ENCODE measurements at places on chromosomes 5 and 9.

GRCh38 chr9:135343136-135343535 lies 136.4 kb upstream of the PPP1R26 start:
- no peak for DNase-seq

GRCh38 chr9:83472221-83472665 lies 66.0 kb downstream of the FRMD3 start:
- no peak for DNase-seq

DNA sequence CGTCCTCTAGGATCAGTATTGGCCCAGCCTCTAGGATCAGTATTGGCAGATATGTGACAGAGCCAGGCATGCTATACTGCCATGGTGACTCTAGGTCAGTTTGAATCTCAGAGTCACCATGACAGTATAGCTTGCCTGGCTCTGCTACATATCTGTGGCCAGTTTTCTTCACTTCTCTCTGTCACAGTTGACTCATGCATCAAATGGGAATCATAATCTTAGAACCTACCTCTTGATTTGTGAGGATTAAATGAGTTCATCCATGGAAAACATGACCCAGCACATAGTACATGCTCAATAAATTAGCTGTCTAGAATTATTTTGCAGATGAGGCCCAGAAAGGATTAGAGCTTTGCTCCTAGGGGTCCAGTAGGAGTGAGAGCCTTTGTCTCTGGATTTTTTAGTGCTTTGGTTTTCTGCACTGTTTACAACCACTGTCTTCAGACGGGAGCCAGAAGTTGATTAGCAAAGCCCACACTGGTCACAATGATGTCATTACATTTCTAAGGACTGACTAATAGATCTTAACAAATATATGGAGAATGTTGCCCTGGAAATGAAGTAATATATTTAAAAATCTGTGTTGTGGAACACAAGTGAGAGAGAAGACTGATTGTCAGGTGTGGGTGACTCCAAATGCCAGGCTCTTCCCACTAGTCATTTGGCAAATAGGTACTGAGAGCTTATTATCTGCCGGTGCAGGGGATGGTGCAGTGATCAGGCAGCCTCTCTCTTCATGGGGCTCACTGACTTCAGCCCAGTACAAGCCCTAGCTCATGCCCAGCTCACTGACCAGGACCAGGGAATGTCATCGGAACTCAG lies 76.0 kb downstream of the COL15A1 start:
- DNase-seq: no peak

- no peak for DNase-seq
Observed at GRCh38 chr9:16450578-16450977, 419.9 kb downstream of the BNC2 start.

- no peak for DNase-seq
Observed at GRCh38 chr5:68538814-68539420, 323.4 kb downstream of the PIK3R1 start.

DNA sequence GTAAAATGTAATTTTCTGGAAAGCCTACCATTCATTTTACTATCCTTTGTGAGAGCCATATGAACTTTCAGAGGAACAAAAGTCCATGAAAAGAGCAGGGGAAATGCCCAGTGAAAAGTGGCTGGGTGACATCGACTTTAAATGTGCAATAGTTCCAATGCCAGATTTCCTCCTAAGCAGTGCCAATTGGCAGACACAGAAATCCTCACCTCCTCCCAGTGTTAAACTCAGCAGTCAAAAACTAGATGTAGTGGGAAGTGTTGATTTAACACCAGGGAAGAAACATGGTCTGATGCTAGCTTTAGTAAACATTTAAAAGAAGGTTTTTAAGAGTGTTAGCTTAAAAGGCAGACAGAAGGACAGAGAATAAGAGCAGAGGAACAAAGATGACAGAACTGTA lies 2055.2 kb downstream of the MAT2B start:
- no peak for DNase-seq

GRCh38 chr5:35096932-35097331 lies 49.2 kb upstream of the AGXT2 start:
- no peak for DNase-seq

DNA sequence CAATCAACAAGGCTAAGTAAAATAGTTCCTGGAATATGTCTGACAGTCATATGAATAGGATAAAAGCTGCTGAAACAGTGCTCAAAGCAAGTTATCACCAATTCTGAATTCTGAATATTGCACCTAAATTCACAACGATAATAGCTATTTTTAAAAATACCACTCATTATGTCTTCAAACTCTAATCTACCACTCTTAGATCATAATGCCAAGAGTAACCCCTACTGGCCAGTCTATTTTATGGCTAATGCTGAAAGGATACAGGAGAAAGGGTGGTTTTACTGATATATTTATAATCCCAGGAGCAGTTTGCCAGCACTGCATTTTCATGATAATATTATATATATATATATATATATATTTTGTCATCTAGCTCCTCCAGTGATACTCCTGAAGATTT lies 232.8 kb downstream of the PDE4D start:
- DNase-seq: no peak

DNA sequence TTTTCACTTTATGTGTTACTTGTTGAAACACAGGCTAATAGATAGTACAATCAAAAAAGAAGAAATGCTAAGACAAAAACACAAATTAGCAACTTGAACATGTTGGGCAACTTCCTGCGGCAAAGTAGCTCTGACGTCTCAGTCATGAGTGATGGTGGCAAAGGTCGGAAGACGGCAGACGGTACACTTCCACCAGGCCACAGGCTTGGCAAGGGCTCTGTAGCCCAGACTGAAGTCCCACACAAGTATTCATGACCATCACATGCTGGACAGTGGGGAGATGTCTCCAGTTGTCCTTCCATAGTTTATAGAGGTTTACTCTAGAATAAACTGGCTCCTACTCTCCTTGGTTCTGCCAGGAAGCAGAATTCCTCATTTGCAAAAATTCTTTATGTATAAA lies 831.3 kb downstream of the MTRR start:
- no peak for DNase-seq

DNA sequence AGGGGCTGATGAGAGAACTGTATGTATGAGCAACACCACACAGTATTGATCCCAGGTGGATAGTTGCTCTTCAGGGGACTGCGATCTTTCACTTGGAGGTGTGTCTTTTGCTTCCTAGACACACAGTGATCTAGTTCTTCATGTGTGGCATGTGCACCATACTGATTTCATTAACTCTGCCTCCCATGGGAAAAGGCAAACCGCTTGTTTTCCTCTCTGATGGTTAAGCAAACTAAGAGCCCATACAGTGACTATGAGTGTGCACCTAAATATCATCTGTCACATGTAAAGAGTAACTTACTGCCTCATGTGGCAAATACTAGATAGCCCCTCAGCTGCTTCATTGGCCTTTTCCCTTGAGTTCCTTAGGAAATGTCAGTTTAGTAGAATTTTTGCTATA lies 147.3 kb downstream of the TLE4 start:
- DNase-seq: no peak

DNA sequence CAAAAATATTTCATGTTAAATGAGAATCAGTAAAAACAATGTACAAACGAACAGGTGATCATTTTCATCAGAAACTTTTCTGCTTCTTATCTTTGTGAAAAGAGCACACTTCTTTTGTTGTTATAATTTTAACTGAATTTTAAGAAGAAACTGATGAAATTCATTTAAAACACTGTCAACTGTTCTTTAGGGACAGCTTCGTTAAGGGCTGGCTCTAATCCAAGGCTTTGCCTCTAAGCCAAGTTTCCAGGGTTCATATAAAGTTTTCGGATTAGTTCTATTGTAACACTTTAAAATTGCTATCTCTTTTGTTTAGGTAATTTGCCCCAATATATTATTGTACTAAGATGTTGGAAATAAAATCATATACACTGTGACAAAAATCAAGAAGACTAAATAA lies 559.2 kb downstream of the TUSC1 start:
- DNase-seq: no peak

GRCh38 chr9:81266674-81267073 lies 422.7 kb downstream of the TLE1 start:
- no peak for DNase-seq

- no peak for DNase-seq
Observed at GRCh38 chr9:134689321-134690181, 47.9 kb downstream of the COL5A1 start.

GRCh38 chr9:122346478-122347347 lies 24.1 kb upstream of the PTGS1 start:
- no peak for DNase-seq

- DNase-seq: no peak
Observed at GRCh38 chr5:173592050-173592669, 24.3 kb downstream of the BOD1 start.

GRCh38 chr5:90424245-90424644 lies 14.7 kb upstream of the CETN3 start:
- no peak for DNase-seq

GRCh38 chr5:143887903-143888665 lies 76.1 kb downstream of the HMHB1 start:
- no peak for DNase-seq

- no peak for DNase-seq
Observed at GRCh38 chr5:181170237-181170825, 22.9 kb downstream of the OR2V2 start.

DNA sequence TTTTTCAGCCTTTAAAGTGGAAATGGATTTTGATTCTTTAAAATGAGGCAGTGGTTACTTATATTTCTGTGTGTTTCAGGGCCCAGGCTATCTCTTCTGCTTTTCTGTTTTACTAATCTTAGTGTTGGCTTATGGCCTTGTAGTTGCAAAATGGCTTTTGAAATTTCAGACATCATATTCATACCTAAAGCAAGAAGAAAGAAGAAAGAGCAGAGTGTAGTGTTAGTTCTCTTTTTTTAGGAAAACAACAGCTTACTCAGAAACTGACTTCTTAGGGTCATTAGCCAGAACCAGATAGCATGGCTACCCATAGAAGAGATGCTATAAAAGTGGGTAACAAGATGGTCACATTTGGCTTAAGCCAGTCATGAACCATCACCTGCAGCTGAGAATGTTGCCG lies 20.9 kb downstream of the ZBED3 start:
- no peak for DNase-seq

DNA sequence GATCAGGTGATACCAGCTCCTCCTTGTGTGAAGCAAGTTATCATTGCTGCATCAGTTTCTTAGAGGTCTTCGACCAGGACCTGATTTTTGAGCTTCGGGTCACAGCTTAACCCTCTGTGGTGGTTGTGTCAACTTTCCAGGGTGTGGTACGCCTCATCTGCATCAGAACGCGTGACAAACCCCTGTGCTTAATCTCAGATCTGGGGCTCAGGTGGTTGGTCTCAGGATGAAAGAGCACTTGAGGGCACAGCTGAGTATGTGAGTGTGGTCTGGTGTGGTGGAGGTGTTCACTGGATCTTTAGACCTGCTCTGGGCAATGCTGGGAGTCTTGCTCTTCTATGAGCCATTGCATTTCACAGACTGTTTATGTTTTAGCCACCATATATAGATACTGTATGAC lies 64.1 kb downstream of the OSTF1 start:
- no peak for DNase-seq

- DNase-seq: no peak
Observed at GRCh38 chr9:84419031-84419602, 78.6 kb upstream of the SLC28A3 start.

GRCh38 chr5:78855026-78855425 lies 130.1 kb downstream of the ARSB start:
- DNase-seq: no peak

DNA sequence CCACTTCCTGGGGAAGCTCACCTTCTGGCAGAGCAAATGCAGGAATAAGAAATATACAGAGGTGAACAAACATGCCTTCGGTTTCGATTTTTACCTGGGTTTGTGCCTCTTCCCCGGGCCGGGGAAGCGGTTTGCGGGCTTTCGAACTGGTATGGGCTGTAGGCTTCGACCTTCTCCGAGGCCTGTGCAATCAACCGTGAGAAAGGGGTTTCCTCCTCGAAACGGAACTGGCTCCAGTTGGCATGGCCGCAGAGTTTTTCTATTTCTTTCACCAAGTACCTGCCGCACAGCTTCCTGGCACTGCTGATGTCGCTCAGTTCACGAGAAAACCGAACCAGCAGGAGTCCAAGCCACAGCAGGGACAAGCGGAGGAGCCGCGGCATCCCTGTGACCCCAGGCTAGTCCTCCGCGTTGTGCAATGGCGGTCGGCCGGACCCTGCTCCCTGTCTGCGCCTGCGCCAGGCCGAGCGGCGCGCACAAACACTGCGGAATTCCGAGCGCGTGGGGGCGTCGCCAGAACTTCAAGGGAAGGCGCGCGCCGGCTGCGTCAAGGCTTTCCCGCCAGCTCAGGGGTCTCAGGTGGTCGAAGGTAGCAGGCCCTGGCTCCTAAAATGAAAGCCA lies at the start of gene INSL6:
Gene INSL6 (minus strand): TSS at position 420 of the 621 bp plus-strand sequence. CDS start 37 bp downstream, at position 383.
- no peak for DNase-seq

DNA sequence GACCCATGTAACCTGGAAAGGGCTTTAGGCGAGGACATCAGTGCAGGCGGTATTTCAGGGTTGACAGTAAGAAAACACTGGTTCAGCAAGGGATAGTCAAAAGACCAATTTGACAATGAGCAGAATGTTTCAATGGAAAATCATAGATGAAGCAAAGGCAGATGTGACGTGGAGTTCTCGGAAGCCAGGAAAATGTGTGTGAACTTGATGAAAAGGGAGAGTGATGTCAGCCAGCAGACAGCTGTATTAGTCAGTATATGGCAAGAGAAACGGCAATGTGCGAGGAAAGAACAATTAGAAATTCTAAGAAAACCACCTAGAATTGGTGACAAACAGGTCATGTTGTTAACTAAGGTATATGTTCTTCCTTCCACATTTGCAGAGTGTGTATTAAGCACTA lies 503.9 kb upstream of the DAB2 start:
- no peak for DNase-seq

DNA sequence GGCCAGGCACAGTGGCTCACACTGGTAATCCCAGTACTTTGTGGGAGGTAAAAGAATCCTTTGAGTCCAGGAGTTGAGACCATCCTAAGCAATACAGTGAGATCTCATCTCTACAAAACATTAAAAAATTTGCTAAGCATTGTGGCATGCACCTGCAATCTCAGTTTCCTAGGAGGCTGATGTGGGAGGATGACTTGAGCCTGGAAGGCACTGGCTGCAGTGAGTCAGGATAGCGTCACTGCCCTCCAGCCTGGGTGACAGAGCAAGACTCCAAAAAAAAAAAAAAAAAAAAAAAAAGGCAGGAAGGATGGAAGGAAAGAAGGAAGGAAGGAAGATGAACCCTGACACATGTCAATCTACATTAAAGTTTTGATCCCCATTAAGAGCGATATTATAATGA lies 1452.2 kb upstream of the ACO1 start:
- no peak for DNase-seq

GRCh38 chr9:109403116-109403515 lies 82.3 kb upstream of the EPB41L4B start:
- DNase-seq: no peak

DNA sequence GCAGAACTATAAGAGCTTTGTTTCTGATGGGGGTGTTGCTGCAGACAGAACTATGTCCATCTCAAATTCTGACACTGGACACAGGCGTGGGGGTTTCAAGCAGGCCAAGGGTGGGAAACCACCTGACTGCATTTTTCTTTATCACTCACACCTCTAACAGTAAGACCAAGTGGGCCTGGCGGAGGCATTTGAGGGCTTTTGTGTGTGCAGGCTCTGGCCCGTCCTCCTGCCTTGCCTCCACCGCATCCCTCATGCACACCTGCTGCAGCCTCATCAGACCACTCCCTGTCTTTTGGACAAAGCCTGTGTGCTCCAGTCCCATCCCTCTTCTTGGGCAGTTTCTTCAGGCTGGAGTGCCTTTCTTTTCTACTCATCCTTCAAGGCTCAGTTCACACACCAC lies 7.9 kb downstream of the OR13J1 start:
- DNase-seq: no peak
